Ecto neural progenitor cell (in vitro differentiated cells): ENCODE measurements at places on chromosomes 2 and 18.

DNA sequence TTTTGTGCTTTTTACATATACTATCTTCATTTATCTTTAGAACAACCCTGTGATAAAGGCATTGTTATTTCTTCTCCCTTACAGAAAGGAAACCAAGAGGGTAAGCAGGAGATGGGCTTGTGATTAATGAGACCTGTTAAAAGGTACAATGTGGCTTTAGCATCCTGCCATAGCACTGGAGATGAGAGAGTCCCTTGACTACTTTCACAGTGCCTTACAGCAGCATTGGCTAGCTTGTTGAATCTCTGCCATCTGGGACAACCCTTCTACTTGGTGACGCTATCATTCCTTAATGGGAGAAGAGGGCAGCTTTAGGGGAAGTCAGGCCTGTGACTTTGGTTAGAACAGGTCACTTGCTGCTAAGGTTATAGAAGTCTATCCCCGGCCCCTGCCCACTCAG lies 68.1 kb upstream of the LYPD6B start:
- DNase-seq, result no peak

- no peak for DNase-seq
These were observed 16.6 kb downstream of the SERPINB13 start for GRCh38 chr18:63603772-63604171.

- no peak for DNase-seq
These were observed 48.2 kb downstream of the SLC66A3 start for GRCh38 chr2:11203480-11203879.

DNA sequence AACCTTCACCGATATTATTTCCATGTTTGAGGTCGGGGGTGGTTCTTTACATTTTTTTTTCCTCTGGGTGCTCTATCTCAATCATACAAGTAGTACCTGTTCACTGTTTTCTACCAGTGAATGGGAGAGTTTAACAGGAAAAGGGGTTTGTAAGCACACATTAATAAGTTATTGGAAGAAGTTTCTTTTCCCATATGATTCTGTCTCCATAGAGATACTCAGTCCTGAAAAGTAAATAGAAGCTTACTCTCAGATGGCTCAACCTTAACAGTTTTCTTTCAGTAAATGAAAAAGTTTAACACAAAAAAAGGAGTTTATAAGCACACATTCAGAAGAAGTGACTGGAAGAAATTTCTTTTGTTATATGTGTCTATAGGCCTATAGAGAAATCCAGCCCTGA lies 995.6 kb upstream of the SLC39A10 start:
- no peak for DNase-seq

DNA sequence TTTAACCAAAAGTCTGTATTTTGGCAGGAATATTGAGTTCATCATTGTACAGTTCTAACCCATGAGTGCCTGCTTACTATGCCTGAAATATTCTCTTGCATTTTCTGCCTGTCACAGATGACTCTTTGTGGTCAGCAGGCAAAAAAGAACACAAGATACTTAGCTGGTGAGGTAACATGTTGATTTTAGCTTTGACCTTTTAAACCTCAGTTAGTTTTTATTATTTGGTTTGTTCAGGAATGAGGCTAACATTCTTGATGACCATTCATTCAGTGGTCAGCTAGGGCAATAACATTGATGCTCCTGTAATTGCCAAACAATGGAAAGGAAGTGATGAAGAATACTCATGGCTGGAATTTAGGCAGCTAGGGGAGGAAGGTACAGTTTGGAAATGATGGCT lies 491.2 kb downstream of the PIK3C3 start:
- DNase-seq, result no peak

DNA sequence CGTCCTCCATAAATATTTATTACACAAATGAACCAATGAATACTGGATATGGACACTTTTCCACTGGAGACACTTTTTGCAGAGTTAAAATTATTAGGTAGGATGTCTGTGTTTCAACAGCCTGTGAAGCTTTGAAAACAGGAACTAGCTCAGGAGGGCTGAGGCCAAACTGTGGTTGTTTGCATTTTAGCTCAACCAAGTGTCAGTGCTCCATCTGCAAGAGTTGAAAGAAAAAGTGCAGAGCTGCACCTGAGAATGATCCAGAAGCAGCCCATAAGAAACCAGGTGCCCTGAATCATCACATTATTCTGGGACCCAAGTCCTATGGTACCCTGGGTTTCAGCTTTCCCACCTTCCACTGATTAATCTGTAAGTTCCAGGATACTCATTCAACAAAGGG lies 180.4 kb downstream of the TRIB2 start:
- no peak for DNase-seq
